ENCODE measurements at places on chromosomes 2 and 18.

GRCh38 chr2:118982039-118982438 lies 40.0 kb downstream of the MARCO start:
- no peak for DNase-seq

GRCh38 chr18:48819781-48820482 lies 130.8 kb downstream of the SMAD7 start:
- no peak for DNase-seq

GRCh38 chr2:221999166-221999565 lies 299.6 kb downstream of the PAX3 start:
- peak; percentile 46 for DNase-seq

GRCh38 chr2:230762317-230762896 lies 49.8 kb downstream of the CAB39 start:
- DNase-seq = peak; percentile 77

DNA sequence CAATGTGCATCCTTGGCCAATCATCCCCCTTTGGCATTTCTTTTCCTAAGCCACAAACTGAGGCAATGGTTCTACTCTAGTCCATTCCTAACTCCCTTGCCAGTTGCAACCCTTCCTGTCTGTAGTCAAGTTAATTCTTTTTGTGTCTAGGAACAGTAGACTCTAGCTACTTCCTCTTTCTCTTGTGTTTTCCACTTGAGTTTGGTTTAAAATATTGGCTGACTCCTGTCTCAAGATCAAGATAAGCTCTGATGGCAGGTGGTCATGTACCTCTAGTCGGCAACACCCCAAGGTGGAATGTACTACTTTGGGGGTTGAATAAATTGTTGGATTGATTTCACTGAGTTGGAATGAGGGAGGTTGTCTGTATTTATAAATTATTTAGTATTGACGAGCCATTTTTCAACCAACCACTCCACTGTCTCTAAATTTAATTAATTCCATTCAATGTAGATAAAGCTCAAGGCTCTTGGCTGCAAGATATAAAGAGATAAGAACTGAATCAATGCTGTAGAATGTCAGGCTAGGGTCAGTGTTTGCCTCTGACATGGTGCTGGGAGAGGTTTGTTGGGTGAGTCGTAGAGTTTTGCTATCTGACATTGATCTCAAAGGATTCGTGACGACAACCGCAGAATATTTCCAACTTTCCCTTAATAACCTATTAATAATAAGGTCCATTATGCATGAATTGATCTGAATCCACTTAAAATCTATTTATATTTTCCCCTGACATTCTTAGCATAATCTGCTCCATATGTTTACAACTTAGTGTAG lies 188.7 kb upstream of the APCDD1 start:
- peak; percentile 35 for DNase-seq

DNA sequence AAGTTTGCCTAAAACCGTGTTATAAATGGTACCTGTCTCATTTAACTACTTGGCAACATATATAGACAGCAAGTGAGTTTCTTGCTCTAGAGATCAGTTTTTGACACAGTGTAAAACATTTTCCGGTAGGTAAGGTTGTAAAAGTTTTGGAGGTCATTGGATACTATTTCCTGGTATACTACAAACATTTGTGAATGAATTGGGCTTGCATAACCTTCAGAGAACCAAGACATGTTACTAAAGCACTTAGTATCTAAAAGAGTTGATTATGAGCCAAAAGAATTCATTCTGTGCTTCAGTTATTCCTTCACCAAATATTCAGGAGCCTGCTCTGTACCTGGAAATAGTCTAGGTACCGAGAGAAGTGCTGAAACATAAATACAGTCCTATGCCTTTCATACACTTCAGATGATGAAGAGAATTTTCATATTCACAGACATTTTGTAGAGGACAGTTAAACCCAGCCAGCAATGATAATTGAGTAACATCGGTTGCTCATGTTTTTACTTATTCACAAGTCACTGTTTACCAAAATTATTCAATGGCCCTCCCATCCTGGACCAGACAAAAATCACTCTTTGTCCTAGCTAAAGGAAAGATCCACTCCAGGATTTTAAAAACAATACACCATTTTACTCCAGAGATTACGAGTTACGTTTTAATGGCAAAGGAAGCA lies 319.4 kb upstream of the RBMS1 start:
- DNase-seq = no peak

DNA sequence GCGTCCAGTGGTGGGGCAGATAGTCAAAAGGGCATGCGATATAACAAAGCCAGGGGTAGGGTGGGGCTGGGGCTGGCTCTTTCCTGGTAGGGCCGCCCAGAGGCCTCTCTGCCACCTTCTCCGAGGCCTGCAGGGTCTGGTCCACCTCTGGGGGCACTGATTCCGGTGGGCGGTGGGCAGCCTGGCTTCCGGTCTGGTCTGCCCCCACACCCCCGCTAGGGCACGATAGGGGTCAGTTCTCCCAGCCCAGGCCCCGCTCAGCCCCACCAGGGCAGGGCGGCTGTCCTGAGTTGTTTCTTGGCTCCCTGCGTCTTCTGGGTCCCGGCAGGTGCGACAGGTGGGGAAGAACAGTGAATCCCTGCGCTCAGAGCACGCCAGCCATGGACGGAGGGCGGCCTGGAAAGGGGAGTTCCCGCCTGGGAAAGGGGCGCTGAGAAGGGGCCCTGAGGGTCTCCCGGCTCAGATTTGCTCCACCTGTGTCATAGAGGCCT lies 707 bp upstream of the ERFE start:
- no peak for DNase-seq

- no peak for DNase-seq
Observed at GRCh38 chr18:74682991-74683297, 85.3 kb downstream of the ZNF407 start.

DNA sequence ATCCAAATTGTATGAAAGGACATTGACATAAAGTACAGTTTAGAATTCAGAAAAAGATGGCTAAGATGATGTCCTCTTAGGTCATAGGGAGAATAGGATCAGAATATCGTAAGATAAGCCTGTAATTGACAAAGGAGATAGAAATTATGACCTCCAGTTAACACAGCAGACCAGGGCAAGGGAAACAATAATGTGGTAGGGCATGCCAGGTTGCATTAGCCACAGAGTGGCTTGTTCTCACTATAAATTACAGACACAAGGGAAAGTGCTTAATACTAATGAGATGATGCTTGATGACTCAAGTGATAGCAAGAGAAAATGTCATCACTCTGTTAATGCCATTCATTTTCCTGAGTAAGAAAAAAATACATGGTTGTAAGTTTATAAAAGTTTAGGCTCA lies 48.9 kb upstream of the LRP1B start:
- DNase-seq = no peak

DNA sequence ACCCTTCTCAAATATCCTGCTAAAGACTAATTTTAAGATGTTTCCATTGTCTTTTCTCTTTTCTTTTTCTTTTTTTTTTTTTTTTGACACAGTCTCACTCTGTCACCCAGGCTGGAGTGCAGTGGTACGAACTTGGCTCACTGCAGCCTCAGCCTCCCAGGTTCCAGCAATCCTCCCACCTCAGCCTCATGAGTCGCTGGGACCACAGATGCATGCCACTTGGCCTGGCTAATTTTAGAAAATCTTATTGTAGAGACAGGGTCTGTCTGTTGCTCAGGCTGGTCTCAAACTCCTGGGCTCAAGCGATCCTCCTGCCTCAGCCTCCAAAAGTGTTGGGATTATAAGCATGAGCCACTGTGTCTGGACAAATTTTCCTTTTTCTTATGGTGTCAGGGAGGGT lies 167.5 kb downstream of the MCFD2 start:
- DNase-seq = no peak

- peak; percentile 10 for DNase-seq
Observed at GRCh38 chr2:127220768-127221527, 849 bp upstream of the CYP27C1 start.

DNA sequence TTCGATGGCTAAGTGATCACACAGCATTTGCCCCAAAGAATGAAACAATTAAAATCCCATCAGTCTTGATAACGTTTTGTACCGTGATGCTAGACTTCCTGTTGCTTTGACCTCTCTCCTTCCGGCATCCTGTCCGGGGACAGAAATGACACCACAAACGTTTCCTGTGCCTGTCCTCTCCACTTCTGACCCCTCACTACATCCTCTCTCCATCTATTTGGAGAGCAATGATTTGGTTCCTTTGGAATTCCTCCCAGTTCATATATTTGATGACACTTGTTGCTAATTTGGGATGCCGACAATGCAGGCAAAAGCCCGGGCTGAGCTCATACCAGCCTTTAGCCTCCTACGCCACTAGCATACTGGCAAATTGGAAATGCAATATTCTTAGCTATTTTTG lies 151.2 kb upstream of the CCDC68 start:
- DNase-seq = no peak
